ENCODE measurements at places on chromosomes 6 and 20. TPM values are rescaled to one million over a fixed set of nuclear protein-coding genes. Genes with fewer than 3 reads are reported as not detected.

TPBG gene
- total RNA-seq: 31.9 TPM

SPATS1 gene
- not detected for total RNA-seq

BTN2A1 gene
- total RNA-seq: 12.6 TPM

ANKRD66 gene
- not detected for total RNA-seq

FERMT1 gene
- total RNA-seq: 2.3 TPM

FABP7 gene
- total RNA-seq: not detected

MUC22 gene
- total RNA-seq: not detected

EPHA7 gene
- 0.65 TPM for total RNA-seq

CYP21A2 gene
- total RNA-seq: not detected

Measured in cardiac atrium fibroblast (primary cell).